ENCODE measurements at places on chromosomes 16 and 17.

DNA sequence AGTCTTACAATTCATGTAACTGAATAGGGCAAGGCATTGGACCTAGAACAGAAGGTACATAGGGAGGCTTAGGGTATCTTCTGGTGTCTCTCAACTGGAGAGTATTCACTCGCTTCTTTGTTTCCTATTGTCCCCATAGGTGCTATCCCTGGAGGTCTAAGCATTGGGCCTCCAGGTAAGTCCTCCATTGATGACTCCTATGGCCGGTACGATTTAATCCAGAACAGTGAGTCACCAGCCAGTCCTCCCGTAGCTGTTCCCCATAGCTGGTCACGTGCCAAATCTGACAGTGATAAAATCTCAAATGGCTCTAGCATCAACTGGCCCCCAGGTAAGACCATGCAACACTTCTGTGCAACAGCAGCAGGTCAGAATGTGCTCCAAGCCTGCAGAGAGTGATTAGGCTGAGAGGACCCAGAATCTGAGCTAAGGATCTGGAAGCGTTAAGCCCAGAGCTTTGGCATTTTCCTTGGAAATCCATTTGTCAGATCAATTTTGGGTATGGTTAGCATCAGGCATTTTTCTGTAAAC is 35.7 kb downstream of the TMC6 start:
- DNase-seq, result no peak

- DNase-seq, result no peak
These were observed 6.4 kb downstream of the SDK2 start for GRCh38 chr17:73637866-73638265.

DNA sequence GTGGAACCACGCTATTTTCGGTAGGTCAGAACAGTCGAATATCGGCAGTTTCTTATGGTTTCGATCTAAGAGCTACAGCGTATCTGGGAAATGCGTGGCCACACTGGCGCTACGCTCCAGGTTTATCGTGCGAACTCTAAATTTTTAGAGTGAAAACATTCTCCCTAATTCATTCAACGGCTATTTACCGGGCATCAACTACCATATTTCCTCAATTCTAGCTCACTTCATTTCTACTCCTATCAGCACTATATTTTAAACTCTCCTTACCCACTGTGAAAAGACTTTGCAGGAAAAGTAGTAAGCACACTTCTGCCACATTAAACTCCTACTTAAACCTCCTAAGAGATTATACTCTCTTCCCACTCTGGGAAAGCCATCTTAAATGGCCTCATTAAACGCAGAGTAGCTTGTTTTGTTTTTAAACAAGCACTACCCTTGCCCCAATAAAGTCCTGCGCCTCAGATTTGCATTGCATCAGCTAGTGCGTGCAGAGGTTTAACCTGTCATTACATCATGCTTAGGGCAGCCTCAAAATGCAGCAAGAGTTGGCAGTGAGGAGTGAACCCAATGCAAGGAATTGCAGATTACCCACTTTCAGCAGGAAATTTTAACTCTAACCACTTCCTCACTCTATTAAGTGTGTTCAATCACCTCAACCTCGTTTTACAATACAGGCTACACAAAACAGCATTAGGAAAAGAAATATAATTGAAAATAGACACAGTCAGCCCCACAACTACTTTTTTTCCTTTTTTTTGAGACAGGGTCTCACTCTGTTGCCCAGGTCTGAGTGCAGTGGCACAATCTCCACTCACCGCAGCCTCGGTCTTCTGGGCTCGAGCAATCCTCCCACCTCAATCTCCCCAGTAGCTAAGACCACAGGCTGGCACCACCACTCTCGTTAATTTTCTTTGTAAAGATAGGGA is 18.8 kb downstream of the SIAH1 start:
- DNase-seq, result peak; percentile 12

- DNase-seq, result no peak
These were observed 62.4 kb upstream of the MTMR4 start for GRCh38 chr17:58576679-58577367.

GRCh38 chr17:10336393-10336792 is 36.4 kb downstream of the MYH13 start:
- DNase-seq, result no peak

GRCh38 chr17:80977172-80977571 is 14.5 kb upstream of the CHMP6 start:
- no peak for DNase-seq

DNA sequence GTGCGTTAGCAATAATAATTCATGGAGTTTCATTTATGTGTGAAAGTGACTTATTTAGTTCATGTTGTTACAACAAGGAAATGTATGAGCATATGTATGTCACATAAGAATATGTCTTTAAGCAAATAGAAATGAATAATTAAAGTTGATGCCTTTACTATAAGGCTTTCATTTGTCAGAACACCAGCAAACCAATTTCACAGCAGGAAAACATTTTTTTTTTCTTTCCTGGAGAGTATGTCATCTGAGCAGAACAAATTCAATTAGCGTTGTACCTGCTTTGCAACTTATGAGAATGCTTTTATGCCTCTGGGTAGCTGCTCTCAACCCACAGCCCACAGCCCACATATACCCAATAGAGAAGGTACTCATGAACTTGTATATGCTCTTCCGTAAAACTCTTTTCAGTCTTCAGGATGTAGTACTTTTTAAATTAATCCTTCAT is 26.3 kb upstream of the APOH start:
- DNase-seq, result no peak

- no peak for DNase-seq
These were observed 27.8 kb downstream of the PLXDC1 start for GRCh38 chr17:39123627-39124026.

DNA sequence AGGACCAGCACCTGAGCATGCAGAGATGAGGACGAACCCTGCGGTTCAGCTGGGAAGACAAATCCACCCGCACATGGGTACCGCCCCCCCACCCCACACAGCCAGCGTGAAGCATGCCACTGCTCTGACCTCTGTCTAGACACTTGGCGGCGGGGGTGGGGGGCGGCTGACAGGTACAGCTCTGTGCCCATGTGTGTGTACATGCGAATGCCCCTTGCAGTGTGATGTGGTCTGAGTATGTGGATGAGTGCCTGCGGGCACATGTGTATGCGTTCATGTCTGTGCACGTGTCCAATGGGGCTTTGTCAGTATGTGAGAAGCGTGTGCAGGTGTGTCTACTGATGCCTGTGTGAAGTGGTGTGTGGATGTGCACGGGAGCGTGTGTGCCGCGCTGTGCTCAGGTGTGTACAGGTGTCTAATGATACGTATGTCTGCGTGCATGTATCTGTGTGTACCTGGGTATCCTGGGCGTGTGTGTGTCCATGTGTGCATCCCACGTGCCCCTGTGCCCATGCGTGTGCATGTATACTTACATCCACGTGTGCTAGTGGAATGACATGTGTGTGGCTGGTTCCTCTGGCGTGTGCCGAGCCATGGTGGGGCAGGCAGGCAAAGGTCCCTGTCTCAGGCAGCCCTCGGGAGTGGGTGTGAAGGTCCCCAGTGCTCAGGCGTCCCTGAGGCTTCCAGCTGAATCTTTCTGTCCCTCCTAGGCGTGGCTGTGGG is 636 bp upstream of the RAP1GAP2 start:
- DNase-seq, result no peak

All from NCI-H1105 (cell line).